Esophagus muscularis mucosa (tissue), 4 donors: ENCODE measurements at places on chromosomes 2 and 18. TPM values are rescaled to one million over a fixed set of nuclear protein-coding genes. Genes with fewer than 3 reads are reported as not detected.

GRCh38 chr2:2567776-2568175 lies 236.7 kb upstream of the MYT1L start:
- H3K27me3 ChIP-seq: peaks cover 4% of the 10 kb centered on the region
- no peaks in the 10 kb centered on the region for H3K4me1 ChIP-seq
- no peaks in the 10 kb centered on the region for H3K36me3 ChIP-seq
- H3K4me3 ChIP-seq: no peak overlapping the region
- no peak for DNase-seq

- no peak overlapping the region for H3K27ac ChIP-seq
- no peaks in the 10 kb centered on the region for H3K36me3 ChIP-seq
- H3K4me1 ChIP-seq: peaks cover 64% of the 10 kb centered on the region
- DNase-seq: no peak
Measured at GRCh38 chr2:40242315-40242714, 209.6 kb downstream of the SLC8A1 start.

DNA sequence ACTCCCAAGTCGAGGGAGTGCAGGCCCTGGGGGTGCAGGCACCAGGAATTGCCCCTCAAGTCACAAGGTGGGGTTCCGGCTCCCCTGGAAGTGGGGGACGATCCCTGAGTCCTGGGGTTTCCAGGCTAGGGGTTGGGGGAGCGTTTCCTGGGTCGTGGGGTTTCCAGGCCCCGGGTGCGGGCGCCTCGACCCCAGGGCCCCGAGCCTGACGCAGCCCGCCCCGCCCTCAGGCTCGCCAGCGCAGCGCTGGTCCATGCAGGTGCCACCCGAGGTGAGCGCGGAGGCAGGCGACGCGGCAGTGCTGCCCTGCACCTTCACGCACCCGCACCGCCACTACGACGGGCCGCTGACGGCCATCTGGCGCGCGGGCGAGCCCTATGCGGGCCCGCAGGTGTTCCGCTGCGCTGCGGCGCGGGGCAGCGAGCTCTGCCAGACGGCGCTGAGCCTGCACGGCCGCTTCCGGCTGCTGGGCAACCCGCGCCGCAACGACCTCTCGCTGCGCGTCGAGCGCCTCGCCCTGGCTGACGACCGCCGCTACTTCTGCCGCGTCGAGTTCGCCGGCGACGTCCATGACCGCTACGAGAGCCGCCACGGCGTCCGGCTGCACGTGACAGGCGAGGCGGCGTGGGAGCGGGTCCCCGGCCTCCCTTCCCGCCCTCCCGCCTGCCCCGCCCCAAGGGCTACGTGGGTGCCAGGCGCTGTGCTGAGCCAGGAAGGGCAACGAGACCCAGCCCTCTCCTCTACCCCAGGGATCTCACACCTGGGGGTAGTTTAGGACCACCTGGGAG lies 12.0 kb downstream of the SIGLEC15 start:
- H3K4me3 ChIP-seq: peak overlapping the region; percentile 52
- peak; percentile 92 for DNase-seq
- H3K27me3 ChIP-seq: peaks cover 91% of the 10 kb centered on the region
- peaks cover 22% of the 10 kb centered on the region for H3K4me1 ChIP-seq

The HJURP gene
- not detected for total RNA-seq

DNA sequence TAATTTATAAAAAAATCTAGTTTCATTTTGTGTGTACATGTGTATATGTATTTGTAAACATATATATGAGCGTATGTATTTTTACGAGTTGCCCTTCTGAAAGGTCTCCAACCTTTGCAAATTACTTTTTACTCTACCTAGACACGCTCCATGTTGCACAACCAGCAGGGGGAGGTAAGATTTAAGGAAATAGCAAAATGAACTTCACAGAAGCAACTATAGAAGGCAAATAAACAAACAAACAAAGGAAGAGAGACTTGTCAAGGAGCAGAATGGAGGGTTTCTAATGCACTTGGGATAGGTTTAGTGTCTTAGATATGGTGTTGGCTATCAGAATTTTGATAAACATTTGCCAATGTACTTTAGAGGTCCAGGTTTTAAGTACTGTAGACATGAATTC lies 820.5 kb upstream of the POU3F3 start:
- no peaks in the 10 kb centered on the region for H3K27me3 ChIP-seq
- no peak overlapping the region for H3K4me3 ChIP-seq
- H3K27ac ChIP-seq: no peak overlapping the region
- DNase-seq: no peak

The SERPINB10 gene
- total RNA-seq: not detected

DNA sequence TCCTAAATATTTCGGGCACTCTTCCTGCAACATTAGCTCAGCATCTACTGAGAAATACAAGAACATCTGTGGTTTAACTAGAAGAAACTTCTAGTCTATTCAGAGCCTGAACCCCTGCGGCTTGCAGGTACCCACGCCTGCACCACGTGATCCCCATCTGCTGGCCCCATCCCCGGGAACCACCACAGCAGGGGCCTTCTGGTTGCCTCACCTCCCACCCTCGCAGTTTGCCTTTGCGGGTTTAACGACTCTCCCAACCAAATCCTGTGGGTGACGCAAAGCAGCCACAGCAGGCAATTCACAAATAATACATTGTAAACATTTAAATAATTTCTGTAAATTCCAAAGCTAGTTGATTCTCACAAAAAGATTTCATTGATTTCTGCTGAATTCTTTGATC lies 90.2 kb upstream of the TMEM18 start:
- no peak for DNase-seq
- H3K36me3 ChIP-seq: no peaks in the 10 kb centered on the region
- no peak overlapping the region for H3K27ac ChIP-seq
- no peaks in the 10 kb centered on the region for H3K27me3 ChIP-seq
- H3K4me1 ChIP-seq: no peaks in the 10 kb centered on the region

- no peaks in the 10 kb centered on the region for H3K36me3 ChIP-seq
- no peak overlapping the region for H3K27ac ChIP-seq
- no peaks in the 10 kb centered on the region for H3K4me1 ChIP-seq
- H3K4me3 ChIP-seq: no peak overlapping the region
- no peak for DNase-seq
Measured at GRCh38 chr2:33782395-33783230, 183.5 kb upstream of the FAM98A start.
